G401 (cell line): ENCODE measurements at places on chromosomes 3 and 15.
A peak's percentile ranks its signal among the peaks of the same experiment; 100 is the strongest.

- DNase-seq = no peak
Measured at GRCh38 chr3:17033516-17034168, 148.9 kb downstream of the PLCL2 start.

GRCh38 chr3:48406443-48407431, 23.1 kb downstream of the PLXNB1 start:
- no peak for DNase-seq

- DNase-seq = peak; percentile 77
Measured at GRCh38 chr15:73034221-73034620, 18.0 kb upstream of the NEO1 start.

DNA sequence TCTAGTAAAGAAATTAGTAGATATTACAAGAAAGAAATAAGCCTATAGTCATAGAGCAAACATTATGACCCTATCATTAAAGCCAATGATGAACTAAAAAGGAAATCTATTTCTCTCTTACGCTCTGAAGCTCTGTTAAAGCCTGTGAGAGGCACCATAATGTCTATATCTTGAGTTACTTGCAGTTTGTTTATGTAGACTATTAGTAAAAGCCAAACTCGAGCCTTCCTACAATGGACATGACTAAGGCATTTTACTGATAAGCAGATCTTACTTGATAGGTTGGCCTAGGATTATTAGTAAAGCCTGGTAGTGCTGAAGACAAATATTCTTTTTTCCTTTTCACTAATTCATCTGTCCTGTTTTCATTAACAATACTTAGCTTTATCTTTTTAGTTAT, 32.7 kb downstream of the LRRC3B start:
- DNase-seq = no peak

GRCh38 chr3:68287101-68287500, 632.7 kb upstream of the SUCLG2 start:
- no peak for DNase-seq

GRCh38 chr3:14959359-14959943, 12.1 kb downstream of the NR2C2 start:
- DNase-seq = no peak

- DNase-seq = no peak
Measured at GRCh38 chr3:150372722-150373121, 35.4 kb upstream of the TSC22D2 start.
